ENCODE measurements at places on chromosomes 6 and 20.

- peak; percentile 64 for DNase-seq
Observed at GRCh38 chr6:138493413-138493812, 5.9 kb downstream of the NHSL1 start.

- no peak for DNase-seq
Observed at GRCh38 chr6:98036344-98036923, 753.4 kb upstream of the MMS22L start.

DNA sequence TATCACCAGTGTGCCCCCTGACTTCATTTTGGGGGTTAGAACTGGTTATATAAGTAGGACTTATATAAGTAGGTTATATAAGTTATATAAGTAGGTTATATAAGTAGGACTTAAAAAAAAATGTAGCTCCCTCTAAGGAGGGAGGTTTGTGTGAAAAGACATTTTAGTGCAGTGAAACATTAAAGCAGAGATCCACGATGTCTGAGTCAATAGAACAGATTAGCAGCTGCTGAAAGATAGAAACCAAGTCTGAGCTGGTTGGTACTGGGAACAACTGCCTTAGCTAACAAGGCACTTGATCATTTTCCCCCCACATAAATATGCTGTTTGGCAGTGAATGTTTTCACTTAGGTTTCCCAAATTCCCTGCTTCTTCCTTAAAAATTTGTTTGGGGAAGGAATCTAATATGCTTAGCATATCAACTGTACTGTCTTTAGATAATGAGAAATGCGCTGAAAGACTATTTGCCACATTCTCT lies 2.1 kb upstream of the RPS12 start:
- peak; percentile 36 for DNase-seq

DNA sequence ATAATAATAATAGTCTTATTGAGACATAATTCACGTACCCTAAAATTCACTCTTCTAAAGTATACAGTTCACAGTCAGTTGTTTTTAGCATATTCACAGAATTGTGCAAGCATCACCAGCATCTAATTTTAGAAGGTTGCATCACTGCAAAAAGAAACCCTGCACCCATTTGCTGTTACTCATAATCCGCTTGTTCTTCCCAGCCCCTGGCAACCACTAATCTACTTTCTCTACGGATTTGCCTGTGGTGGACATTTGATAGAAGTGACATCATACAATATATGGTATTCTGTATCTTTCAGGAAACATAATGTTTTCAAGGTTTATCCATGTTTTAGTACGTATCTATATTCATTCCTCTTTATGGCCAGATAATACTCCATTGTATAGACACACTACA lies 41.5 kb upstream of the FAM184A start:
- DNase-seq: peak; percentile 80

GRCh38 chr6:13177664-13178063 lies 150.7 kb downstream of the TBC1D7 start:
- DNase-seq: no peak

DNA sequence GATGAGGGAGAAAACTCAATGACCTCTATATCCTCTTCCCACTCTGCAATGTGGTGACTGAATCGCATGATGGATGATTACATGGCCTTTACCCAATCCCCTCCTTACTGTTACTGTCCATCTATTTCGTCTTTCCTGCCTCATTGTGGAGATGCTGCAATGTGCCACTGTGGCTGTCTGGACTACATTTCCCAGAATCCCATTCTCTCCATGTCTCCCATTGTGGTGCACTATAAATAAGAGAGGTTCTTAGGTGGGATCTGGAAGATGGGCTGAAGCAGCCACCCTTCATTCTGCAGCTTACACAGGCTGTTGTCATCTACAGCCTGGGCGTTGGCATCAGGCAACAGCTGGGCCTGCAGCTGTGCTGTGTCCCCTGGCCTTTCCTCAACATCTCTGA lies 233.6 kb downstream of the PRKN start:
- DNase-seq: no peak

- no peak for DNase-seq
Observed at GRCh38 chr6:33621711-33622388, 728 bp downstream of the ITPR3 start.

DNA sequence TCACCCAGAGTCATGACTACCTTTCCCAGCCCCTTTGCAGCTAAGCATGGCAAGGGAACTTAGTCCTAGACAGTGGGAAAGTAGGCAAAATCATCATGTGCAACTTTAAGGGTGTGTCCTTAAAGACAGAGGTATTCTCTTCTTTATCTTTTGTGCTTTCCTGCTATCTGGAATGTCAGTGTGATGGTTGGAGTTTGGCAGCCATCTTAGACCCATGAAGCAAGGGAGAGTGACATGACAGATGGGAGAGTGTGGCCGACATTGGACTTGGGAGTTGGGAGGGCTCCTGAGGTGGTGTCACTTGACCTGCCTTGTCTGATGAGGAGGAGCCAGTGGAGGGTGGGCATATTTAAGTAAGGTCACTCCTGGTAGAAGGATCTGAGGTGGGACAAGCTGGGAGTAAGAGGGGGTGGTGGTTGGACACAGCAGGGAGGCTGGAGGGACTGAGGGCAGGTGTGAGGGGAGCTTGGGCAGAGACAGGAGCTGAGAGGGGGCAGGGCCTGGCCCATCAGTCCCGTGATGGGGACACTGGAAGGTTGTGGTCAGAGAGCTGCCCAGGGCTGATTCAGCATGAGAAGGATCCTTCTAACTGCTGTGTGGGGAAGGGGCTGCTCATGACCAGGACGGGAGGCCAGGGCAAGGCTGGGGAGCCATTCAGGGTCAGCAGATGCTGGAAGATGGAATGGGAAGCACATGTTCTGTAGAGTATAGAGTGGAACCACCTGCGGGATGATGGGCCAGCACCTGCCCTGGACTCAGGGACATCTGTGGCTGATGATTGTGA lies 29.5 kb upstream of the SULF2 start:
- DNase-seq: no peak

GRCh38 chr6:32969685-32970412 lies 1.5 kb downstream of the BRD2 start:
- DNase-seq: peak; percentile 100

GRCh38 chr6:136487759-136488425 lies 62.3 kb downstream of the MAP7 start:
- peak; percentile 37 for DNase-seq

GRCh38 chr6:39084506-39084905 lies 30.5 kb downstream of the SAYSD1 start:
- no peak for DNase-seq

DNA sequence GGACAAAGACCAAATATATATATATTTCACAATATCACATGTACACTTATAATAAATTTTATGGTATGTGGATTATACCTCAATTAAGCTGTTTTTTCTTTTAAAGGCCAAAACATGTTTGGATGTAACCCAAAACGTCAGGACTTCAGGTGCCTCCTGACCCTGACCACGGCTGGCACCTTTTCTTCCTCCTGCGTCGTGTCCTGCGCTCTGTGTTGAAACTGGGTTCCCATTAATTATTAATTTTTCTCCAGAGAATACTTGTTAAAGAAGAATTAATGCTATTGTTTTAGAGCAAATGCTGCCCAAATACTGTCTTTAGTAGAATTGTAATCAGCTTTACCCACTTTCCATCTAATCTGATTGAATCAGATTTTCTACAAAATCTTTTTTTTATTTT lies 46.7 kb upstream of the VSX1 start:
- no peak for DNase-seq

DNA sequence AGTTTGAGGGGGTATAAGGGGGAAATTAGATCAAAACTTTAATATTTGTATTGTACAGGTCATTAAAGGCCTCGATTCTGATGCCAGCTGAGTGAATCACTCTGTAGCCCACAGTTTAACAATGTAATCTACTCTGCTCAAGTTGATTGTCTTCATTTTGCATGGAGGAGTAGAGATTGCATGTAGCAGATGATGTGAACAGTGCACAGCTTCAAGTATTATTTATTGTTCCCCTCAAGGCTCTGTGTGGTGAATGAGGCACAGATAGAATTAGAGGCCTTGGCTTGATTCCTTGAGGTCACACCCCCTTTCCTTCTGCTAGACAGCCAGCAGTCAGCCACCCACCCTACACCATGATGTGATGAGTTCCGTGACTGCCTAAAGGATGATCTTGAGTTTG lies 38.1 kb downstream of the TXLNB start:
- peak; percentile 3 for DNase-seq

- no peak for DNase-seq
Observed at GRCh38 chr6:128570680-128571063, 50.3 kb upstream of the PTPRK start.

DNA sequence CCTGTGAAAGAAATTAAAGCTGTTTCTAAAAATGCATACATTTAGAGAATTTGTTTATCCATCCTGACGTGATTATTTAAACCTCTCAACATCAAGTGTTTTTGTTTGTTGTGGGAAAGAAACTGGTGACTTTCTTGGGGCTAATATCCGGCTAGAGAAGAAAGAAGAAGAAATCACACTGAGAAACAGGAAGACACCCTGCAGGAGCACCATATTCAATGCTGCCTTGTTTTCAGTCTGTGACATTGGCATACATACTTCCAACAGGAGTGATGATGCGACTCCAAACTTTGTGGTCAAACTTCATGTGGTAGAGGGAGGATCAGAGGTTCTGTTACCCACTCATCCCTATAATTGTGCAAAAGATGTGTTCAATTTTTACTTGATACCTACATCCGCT lies 997.6 kb upstream of the CITED2 start:
- no peak for DNase-seq

DNA sequence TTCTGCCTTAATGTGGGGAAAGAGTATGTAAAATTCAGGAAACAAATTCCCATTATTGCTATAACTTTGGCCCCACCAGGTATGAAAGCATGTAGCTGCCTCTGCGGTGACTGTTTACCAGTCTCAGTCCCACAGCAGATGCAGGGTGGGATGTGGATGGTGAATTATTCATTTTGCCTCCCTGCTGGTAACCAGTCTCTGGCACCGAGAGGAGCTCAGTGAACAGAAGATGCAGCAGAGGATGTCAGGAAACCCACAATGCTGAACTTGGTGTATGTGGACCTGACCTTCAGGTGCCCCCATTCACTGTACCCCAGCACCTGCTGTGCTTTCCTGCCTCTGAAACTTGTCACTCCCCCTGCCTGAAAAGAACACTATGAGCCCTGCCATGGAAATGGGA lies 8.8 kb upstream of the METTL24 start:
- DNase-seq: no peak

DNA sequence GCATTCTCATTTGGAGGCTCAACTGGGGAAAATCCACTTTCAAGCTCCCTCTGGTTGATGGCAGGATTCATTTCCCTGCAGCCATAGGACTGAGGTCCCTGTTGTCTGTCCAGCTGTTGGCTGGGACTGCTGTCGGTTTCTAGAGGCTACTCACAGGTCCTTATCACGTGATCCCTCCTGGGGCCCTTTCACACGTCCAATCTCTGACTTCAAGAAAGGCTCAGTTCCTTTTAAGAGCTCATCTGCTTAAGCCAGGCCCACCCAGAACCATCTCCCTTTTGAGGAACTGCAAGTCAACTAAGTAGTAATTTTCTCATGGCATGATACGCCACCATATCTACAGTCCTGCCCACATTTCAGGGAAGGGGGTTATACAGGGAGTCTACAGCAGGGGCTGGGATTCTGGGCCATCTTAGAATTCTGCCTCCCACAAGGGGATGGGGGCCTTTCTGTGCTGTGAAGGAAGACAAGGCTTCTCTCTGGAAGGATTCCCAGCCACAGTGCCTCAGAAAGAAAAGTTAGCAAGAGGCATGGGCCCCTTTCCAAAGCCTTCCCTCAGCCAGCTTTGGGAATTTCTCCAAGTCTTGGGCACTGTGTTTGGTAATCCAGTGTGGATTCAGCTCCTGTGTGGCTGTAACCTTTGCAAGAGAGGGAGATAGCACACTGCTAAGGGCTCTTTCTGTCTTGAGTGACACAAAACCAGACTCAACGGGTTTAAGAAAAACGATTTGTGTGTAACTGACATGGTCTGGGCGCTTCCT lies 66.4 kb downstream of the CTCFL start:
- DNase-seq: no peak

DNA sequence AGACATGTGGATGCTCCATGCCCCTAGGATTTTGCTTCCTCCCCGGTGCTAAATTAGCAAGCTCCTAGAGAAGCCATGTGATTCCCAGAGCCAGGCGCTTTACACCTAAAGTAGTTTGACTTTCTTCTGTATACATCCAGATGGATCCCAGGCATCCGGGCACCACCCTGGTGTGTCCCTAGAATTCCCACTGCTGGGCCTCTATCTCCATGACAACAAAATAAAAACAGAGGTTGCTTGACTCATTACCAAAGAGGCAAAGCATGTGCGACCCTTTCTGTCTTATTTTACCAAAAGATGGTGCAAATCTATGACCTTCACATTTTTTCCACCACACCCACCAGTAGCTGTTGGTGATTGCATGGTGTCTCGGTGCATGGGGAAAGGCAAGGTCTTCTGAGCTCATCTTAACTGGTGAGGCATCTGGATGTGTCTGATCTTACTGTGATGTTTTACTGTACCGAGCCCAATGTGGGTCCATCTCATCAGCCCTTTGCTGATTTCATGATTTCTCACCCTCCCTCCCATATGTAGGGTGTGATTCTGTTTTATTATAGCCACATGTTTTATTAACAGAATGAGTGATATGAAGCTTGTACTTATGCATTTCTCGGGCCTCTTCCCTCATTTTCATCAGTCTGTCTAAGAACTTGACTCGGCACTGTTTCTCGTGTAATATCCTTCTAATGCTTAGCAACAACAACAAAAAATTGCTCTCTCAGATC lies 27.4 kb upstream of the VAPB start:
- peak; percentile 79 for DNase-seq

- peak; percentile 18 for DNase-seq
Observed at GRCh38 chr6:165876588-165876987, 213.5 kb upstream of the PDE10A start.

- DNase-seq: no peak
Observed at GRCh38 chr6:37851997-37852524, 32.5 kb downstream of the ZFAND3 start.

GRCh38 chr6:20441921-20442320 lies 40.2 kb downstream of the E2F3 start:
- DNase-seq: no peak

DNA sequence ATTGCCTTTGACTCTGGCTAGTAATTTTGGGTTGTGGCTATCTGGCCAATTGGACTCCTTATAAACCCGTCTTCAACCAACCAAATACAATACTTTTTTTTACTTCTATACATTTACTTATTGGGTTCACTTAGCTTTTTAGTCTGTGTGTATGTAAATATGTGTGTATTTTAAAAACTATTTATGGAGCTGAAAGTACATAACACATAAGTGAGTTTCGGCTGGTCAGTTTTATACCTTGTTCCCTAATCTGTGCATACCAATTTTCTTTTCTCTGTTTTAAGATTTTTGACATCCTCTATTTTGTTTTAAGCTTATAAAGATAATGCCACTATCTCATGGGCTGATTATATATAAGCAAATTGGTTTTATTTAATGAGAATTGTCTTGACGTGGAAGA lies 129.5 kb downstream of the LRRC1 start:
- no peak for DNase-seq

DNA sequence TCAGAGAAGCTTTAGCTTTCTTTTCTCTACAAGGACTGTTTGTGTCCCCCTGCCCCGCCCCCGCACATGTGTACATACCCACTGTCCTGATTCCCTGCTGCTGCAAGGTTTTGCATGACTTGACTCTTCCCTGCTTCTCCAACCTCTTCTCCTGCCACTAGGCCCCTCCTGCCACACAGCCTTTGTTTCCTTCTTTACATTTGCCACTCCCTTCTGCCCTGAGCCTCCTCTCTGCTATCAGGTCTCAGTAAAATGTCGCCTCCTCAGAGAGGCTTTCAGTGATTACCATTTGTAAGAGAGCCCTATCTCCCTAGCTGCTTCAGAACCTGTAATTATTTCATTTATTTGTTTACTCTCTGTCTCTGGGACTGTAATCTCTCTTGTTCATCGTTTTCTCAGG lies 56.4 kb upstream of the VSTM2L start:
- DNase-seq: no peak

GRCh38 chr20:44734938-44735337 lies 10.7 kb upstream of the KCNK15 start:
- DNase-seq: peak; percentile 75
